A549 (cell line): ENCODE measurements at places on chromosomes 6 and 20. TPM values are rescaled to one million over a fixed set of nuclear protein-coding genes. Genes with fewer than 3 reads are reported as not detected.

- DNase-seq = no peak
These were observed 62.8 kb downstream of the FILIP1 start for GRCh38 chr6:75430631-75431325.

GRCh38 chr6:135054226-135054568 is 425 bp downstream of the HBS1L start:
- DNase-seq = no peak

GRCh38 chr6:161001421-161001820 is 9.9 kb downstream of the MAP3K4 start:
- DNase-seq = no peak

Gene NRSN1
- not detected in 3 replicates for polyA plus RNA-seq
